Panc1 (cell line): ENCODE measurements at places on chromosomes 2 and 18.

DNA sequence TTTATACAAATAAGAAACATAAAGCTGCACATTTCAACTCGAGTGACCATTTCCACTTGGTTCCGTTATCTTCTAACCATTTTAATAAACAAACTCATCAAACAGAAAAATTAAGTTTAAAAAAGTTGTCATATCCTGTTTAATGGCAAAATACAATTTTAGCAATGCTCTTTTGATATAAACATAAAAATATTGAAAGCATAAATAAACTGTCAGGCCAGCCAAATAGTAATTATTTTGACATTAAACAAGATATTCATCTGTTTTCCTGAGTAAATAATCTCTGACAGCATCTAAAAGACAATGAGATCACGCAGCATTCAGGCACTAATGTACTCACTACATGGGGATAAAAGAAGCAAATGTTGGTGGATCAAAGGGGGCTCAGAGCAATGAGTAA, 145.3 kb upstream of the ATP5MC3 start:
- no peak for DNase-seq

GRCh38 chr2:30385327-30385726, 61.7 kb upstream of the LCLAT1 start:
- no peak for DNase-seq

- no peak for DNase-seq
Measured at GRCh38 chr2:223943561-223944008, 1.6 kb downstream of the WDFY1 start.

DNA sequence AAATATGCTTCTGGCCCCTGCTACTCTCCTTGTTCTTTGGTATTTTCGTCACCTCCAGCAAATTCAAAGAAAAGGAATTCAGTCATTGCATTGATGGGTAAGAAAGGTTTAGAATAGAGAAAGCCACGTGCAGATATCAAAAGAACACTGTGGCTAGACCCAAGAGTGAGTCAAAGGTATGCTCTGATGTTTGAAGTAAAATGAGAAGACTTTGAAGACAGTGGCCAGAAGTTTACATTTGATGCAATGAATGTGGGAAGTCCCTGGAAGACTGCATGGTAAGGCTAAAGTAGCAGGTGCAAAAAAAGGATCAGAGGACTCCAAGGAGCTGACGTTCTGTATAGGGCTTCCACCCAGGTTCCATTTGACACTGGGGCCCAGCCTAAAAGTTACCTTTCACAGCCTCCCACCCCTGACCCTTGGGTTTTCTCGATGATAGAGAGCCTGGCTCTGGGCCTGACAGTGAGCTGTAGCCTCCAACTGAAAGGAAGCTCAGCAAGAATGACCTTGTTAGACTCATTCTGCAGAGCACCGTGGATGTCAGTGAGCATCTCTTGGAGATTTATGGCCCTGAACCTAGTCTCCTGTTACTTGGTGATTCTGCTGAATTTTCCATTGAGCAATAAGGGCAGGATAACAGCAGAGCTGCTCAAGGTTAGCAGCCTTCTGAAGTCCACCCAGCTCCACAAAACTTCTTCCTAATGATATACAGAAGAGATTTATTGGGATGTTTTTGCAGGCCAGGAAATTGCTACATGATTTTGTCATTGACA, 223.7 kb upstream of the RBBP8 start:
- DNase-seq: no peak

- no peak for DNase-seq
Measured at GRCh38 chr2:99762714-99763113, 272.9 kb upstream of the REV1 start.

- DNase-seq: no peak
Measured at GRCh38 chr2:74533464-74533863, 3.7 kb downstream of the HTRA2 start.

DNA sequence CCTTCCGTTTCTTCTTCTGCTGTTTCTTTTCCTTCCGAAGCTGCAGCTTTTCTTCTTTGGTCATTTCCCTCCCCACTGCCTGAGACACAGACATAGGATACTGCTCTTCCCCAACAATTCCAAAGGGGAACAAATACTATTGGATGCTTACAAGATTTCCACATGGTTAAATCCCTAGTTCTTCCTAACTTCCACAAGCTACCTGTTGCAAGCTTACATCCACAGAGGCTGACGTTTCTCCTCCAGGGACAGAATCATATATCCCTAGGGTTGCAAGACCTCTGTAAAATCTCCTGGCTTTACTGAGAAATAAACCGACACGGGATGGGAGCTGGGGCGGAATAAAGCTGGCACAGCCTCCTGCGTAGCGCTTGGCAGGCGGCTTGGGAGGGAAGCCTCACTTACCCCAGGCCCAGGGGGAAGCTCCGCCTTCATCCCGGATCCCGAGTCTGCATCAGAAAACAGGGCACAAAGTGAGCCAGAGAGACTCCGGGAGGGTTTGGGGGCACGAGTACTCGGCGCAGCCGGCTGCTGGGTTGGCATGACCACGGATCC, 590 bp downstream of the EIF2B4 start:
- no peak for DNase-seq

- DNase-seq: no peak
Measured at GRCh38 chr2:191257934-191258333, 12.7 kb downstream of the MYO1B start.

GRCh38 chr2:231929961-231930592, 3.9 kb upstream of the NPPC start:
- no peak for DNase-seq

- DNase-seq: no peak
Measured at GRCh38 chr2:132719480-132719879, 49.5 kb upstream of the LYPD1 start.

- DNase-seq: no peak
Measured at GRCh38 chr2:16626997-16627605, 38.5 kb downstream of the CYRIA start.

DNA sequence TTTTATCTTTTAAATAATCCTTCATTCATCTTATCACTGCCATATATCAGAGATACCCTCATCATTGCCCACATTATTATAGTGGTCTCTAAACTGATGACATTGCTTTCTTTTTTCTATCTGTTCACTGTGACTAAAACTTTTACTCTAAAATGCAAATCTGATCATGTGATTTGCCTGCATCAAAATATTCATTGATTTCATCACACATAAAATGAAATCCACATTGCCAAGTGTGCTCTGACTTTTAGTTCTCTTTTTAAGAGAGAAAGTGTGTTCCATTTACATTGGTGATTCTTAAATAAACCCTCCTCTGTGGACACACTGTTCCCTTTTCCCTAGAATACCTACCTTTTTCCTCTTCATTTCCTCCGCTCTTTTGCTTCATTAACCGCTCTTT, 7.5 kb downstream of the REL start:
- no peak for DNase-seq

- DNase-seq: no peak
Measured at GRCh38 chr2:215218587-215219577, 80.5 kb upstream of the ABCA12 start.

- no peak for DNase-seq
Measured at GRCh38 chr2:88735853-88736252, 44.4 kb downstream of the RPIA start.

DNA sequence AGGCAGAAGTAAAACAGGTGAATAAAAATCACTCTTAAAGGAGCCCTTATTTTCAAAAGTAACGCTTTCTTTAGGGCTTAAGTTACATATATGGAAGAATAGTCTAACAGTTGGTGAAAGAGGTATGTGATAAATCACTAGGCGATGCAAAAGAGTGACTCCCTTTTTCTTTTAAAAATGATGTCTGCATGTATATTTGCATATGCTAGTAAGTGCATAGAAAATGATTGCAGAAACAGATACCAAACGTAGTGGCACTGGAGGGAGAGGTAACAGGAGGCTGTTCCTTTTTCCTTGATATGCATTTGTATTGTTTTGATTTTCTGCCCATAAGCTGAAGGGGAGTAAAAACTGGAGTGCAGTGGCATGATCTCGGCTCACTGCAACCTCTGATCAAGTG, 158.3 kb downstream of the PRPF40A start:
- DNase-seq: no peak

DNA sequence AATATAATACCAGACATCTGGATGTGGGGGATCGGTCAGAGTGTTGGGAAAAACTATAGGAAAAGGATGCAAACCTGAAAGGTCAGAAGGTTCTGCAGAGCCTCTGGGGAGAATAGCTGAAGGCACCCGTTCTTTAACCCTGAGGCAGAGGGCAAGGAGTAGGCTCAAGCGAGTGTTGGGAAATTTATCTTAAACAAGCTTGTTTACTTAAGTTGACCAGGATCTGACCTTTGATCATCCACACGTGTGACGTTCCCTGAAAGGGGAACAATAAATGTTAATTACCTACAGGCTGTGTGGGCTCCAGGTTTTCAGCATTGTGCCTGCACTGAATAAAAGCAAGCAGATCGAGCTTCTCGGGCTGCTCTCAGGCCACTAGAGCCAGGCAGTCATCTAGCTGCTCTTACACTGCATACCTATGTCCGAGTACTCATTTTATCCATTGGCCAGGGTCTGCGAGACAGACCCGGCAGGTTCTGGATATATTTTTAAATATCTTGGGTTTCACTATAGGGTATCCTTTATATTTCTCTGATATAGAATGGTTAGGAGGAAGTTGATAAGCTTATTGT, 400.6 kb upstream of the CHST9 start:
- no peak for DNase-seq
